CD4-positive, alpha-beta T cell treated with Interleukin-6 at 100 ng/mL for 8 hours (primary cell): ENCODE measurements at places on chromosomes 5 and 9.

GRCh38 chr5:103033696-103034095 lies 86.2 kb downstream of the GIN1 start:
- no peak for DNase-seq

GRCh38 chr5:16418471-16418922 lies 47.1 kb downstream of the ZNF622 start:
- no peak for DNase-seq

DNA sequence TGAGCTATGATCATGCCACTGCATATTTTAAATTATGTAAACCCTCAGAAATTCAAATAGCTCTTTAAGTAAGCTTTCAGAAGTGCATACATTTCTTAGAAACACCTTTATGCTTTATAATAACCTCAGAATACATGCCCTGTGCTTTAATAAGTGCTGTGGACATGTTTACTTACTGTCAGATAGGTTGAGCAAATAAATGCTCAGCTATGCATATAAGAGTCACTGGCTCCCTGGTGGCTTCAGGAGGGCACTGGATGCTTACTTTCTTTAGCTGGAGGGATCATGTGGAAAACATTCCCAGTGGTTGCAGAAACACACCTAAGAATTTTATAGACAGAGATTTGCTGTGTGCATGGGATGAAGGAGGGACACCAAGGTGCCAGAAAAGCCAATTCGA lies 74.4 kb downstream of the PDE6A start:
- DNase-seq: no peak

GRCh38 chr9:70924895-70925547 lies 196.4 kb downstream of the TRPM3 start:
- DNase-seq: no peak

GRCh38 chr5:60668686-60669304 lies 31.2 kb downstream of the DEPDC1B start:
- no peak for DNase-seq

- no peak for DNase-seq
Observed at GRCh38 chr5:38615981-38616451, 59.6 kb upstream of the LIFR start.

DNA sequence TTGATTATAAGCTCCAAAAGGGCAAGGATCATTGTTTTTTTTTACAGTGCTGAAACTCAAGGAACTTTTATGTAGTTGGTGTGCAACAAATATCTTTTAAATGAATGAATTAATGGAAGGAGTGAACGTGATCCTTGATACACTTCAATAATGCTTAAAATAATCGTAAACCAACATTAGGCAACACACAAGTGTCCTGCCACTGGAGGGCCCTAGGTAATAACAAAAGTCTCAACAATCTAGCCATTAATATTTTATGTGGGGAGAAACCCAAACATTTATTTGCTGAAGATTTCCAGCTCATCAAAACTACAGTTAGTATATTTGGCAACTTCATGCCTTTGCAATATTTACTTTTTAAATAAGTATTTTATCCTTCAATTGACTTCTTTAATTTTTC lies 309.0 kb upstream of the FBXL7 start:
- DNase-seq: no peak

GRCh38 chr9:70601000-70601951 lies 186.8 kb upstream of the KLF9 start:
- no peak for DNase-seq

DNA sequence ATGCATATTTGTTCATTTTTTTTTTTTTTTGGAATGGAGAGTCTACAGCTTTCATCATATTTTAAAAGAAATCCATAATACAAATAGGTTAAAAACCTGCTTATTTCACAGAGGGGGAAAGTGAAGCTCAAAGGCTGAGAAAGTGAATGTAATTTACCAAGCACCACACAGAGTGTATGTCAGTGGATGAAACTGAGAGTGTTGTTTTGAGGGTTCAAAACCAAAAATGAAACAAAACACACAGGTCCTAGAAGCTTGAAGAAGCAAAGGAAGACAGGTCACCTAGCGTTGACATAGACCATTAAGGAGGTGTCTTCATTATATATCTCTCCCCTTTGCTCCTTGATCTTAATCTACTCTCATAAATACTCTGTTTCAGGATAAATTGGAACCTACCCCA lies 7.5 kb downstream of the NMUR2 start:
- DNase-seq: no peak
